ENCODE measurements at places on chromosomes 16 and 17. TPM values are rescaled to one million over a fixed set of nuclear protein-coding genes. Genes with fewer than 3 reads are reported as not detected.

DNA sequence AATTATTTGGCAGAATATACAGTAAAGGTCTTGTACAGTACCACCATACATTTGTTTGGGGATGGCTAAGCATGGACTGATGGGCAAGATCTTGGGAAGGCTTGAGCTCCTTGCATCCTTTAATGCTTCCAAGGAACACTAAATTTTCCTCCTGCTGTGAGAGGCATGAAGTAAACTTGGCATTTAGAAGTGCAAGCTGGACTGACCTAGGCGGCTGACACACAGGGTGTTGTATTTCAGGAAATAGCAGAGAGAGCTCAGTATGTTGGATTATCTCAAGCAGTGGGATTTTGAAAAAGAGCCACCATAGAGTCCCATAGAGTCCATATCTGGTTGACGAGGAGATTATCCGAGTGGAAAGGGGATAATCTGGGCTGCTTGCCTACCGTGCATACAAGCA is 2137.1 kb downstream of the TP53TG3F start:
- no peak for DNase-seq

DNA sequence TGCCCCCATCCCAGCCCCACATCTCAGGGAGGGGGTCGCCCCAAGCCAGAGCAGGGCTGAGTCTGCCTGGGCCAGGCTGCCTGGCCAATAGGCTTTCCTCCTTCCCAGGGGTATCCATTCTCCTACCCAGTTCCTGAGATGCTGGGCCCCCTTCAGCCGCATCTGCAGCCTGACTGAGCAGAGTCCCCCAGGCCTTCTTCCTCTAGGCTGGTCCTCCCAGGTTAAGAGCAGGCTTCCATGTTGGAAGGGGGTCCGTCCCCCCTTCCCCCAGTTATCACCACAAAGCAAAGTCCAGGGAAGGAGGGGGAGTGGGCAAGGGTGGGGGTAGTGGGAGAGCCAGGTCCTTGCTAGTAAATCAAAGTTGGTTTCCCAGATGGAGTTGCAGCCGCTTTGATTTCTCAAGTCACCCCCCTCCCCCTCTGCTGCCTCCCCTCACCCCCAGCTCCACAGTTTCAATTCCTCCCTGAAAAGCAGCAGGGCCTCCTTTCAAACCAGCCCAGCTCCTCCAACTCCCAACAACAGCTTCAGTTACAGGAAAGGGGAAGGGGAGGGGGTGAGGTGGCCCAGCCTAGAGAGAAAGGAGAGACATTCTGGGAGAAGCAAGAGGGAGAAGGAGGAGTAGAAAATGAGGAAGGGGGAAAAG is 9.5 kb upstream of the FZD2 start:
- no peak for DNase-seq

GRCh38 chr17:65809366-65809765 is 247.9 kb upstream of the AXIN2 start:
- DNase-seq, result no peak

Gene KRT28
- not detected for total RNA-seq

GRCh38 chr17:28497931-28498330 is 8.2 kb upstream of the FOXN1 start:
- no peak for DNase-seq

DNA sequence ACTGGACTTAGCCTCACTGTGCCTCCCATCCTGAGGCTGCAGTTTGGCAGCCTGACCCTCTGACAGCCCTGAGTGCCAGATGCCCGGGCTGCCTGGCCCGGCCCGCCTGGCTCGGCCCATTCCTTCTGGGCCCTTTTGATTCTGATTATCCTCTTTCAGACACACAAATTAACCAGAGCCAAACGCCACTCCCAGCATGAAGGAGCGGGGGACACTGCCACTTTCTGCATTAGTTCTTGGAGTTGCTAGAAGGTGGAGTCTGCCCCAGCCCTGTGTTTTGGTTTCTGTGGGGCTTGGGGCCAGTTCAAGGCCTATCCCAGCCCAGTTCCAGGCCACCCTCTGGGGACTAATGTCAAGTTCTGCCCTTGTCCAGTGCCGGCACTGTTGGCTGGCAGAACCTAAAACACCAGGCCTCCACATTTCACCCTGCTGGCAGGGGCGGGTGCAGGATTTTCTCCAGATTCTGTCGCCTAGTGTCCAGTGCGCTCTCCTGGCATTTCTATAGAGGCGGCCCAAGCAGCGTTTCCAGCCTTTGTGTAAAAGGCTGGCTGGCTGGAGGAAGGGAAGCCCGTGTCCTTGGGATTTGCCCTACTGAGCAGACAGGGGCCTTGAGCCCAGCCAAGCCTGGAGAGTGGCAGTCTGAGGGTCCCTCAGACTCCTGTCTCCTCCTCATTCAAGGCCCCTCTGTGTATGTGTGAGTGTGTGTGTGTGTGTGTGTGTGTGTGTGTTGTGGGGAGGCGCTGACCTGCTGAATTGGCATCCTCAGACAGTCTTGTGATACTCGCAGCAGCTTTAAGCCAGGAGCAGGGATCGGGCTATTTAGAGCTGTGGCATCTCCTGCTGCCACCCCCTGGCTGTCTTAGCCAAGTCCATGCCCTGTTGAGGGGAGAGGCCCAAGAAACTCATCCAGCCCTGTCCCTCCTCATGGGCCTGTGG is 21.4 kb downstream of the PLCD3 start:
- no peak for DNase-seq

DNA sequence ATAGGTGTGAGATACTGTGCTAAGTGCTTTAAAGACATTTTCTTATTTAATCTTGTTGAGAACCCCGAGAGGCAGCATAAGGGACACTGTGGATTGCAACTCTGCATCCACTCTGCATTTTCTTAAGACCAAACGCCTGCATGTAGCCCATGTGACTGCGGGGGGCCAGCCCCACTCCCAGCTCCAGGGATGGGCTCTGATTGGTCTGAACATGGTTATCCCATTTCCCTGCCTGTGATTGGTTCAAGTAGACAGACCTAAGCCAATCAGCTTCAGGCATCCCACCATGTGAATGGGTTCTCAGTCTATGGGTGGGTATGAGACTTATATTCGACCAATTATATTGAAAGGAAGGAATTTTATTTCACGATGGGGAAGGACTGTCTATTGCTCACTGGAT is 33.2 kb upstream of the USP7 start:
- DNase-seq, result no peak

DNA sequence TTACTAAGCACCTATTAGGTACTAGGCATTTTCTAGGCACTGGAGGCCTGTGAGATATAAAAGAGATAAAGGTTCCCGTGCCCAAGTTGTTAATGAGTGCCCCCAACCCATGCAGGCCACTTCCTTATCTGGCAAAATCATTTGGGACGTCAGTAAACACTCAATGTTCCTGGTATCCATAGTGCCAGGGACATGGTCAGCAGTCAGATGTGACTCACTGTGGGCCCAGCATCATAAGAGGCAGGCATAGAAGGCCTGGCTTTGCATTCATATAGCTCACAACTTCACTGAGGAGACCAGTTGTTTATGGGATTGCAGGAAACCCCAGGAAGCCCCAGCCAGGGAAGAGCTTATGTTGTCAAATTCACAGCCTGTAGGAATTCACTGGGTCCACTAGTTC is 81.1 kb downstream of the MRC2 start:
- no peak for DNase-seq

Gene RAB26
- total RNA-seq, result 1.3 TPM

GRCh38 chr17:28343491-28343932 is 8.0 kb downstream of the TNFAIP1 start:
- DNase-seq, result no peak

GRCh38 chr17:71993363-71993762 is 127.5 kb upstream of the SOX9 start:
- DNase-seq, result no peak

Gene KCNH6
- total RNA-seq, result not detected

Gene KREMEN2
- total RNA-seq, result 0.15 TPM

DNA sequence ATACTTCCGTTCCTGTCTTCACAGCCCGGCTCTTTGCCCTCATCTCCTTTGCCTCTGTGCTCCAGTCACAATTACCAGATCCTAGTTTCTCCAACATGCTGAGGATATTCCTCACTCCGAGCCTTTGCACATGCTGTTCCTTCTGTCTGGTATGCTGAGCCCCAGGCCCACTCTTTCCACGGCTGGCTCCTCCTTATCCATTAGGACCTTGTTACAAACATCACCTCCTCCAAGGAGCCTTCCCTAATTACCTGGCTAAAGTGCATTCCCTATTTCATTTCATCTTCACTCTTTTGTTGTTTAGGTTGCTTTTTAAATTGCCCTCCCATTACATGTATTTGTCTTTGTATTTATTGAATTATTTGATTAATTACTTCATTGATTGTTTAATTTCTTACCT is 14.9 kb upstream of the ADGRG1 start:
- DNase-seq, result no peak

Gene KIF18B
- total RNA-seq, result 6.8 TPM

DNA sequence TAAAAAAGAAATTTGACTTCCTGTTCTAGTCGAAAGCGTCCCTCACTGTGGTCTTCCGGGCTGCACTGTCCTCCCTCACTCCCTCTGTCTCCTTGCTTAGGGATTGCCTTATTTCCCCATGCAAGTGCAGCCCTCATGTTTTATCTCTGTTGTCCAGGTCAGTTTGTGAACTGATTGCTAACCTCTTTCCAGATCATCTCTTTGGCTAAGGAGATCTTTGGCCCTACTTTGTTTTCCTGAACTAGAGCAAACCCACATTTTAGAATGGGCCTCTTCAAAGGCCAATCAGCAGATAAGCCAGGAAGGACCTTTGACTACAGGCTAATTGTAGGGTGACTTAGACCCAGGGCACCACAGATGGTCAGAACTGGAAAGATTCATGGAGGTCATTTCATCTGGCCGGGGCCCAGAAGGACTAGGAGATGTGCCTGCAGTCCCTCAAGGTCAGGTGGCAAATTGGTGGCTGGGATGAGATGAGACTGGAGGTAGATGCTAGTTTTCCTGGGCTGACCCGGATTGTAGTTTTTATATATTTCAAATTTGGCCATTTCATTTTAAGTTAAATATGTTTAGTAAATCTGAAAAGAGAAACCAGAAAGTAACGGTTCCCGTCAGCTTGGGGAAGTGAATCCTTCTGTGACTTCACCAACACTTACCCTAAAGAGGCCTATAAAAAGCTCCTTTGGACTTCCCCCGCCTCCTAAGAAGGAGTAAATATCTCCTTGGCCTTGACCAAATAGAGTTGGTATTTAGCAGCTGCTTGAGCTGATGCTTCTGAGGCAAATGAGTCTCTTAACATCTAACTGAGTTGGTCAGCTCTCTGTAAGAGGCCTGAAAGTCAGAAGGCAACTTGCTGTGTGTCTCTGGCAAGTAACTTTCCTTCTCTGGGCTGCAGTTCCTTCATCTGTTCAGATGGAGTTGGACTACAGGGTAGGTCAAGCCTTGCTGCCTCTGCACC is 6.2 kb upstream of the SLC25A19 start:
- DNase-seq, result no peak

DNA sequence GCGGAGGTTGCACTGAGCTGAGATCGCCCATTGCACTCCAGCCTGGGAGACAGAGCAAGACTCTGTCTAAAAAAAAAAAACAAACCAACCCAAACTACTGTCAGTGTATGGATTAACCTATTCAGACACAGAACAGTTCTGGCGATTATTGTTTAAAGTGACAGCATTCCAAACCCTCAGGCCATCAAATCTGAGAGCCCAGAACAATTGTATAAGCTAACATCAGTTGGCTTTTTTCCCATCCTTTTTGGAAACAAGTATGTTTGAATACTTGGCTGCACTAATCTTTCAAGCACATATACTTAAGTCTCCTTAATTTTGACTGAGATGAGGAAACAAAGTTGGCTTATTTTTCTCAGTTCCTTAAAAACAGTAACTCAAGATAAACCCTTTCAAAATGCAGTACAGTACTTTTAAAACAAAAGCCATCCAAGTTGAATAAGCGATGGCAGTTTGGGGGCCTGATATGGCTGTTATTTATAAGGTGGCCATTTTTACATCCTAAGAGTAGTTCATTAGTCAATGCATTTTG is 1.4 kb downstream of the ZSWIM7 start:
- no peak for DNase-seq

Gene UNK
- total RNA-seq, result 14.5 TPM

GRCh38 chr17:44326861-44327444 is 2.3 kb upstream of the SLC25A39 start:
- no peak for DNase-seq

- no peak for DNase-seq
Measured at GRCh38 chr17:55549140-55549539, 37.9 kb upstream of the SMIM36 start.

- DNase-seq, result peak; percentile 79
Measured at GRCh38 chr17:67390646-67391361, 13.7 kb downstream of the PITPNC1 start.

DNA sequence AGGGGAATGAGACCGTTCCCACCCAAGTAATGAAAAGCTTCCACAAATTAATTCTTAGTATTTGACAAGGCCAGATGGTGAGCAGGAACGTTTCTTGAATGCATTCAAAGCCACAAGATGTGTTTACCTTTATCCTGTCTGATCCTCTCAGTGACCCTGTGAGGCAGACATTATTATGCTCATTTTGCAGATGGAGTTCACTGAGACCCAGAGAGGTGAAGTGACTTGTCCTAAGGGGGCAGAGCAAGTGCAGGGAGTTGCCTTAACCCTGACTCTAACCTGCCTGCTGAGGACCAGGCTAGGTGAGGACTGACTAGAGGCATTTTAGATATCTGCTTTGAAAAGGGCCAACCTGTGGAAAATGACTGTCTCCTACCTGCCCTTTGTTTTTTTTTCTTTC is 156.7 kb downstream of the HAPSTR1 start:
- no peak for DNase-seq

Gene NARF
- total RNA-seq, result 94.6 TPM

GRCh38 chr16:85785927-85786326 is 13.4 kb downstream of the EMC8 start:
- no peak for DNase-seq

DNA sequence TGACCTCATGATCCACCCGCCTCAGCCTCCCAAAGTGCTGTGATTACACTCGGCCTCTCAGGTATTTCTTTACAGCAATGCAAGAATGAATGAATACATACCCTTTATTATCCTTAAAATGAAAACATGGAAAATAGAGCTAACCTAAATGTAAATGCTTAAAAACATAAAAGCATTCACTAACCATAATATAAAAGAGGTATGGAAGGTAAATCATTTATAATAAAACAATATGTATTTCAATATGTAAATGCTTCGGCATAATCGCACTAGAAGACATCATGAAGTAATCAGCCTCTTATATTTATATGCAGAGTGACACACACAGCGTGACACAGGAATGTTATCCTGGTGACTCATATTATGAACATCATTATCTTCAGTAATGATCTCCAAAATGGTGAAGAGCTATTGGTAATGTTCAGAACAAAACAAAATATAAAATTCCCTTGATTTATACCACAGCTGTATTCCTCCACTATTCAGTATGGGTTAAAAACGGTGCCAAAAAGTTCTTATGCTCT is 53.9 kb downstream of the AIPL1 start:
- DNase-seq, result no peak

- no peak for DNase-seq
Measured at GRCh38 chr16:55500530-55501011, 8.3 kb upstream of the LPCAT2 start.

- DNase-seq, result no peak
Measured at GRCh38 chr17:29905086-29905878, 24.7 kb downstream of the SSH2 start.

GRCh38 chr16:47987136-47987535 is 168.7 kb downstream of the ABCC12 start:
- no peak for DNase-seq

- no peak for DNase-seq
Measured at GRCh38 chr16:59881376-59881775, 1147.3 kb upstream of the GOT2 start.

- no peak for DNase-seq
Measured at GRCh38 chr17:29855686-29856085, 74.3 kb downstream of the SSH2 start.

Gene TNP2
- not detected for total RNA-seq

- no peak for DNase-seq
Measured at GRCh38 chr16:77212741-77213541, 13.7 kb downstream of the SYCE1L start.
